ENCODE measurements at places on chromosomes 11 and 22.
A peak's percentile ranks its signal among the peaks of the same experiment; 100 is the strongest.

GRCh38 chr11:32893093-32893342 lies 407 bp downstream of the QSER1 start:
- no peak for DNase-seq
- no peak overlapping the region for H3K27ac ChIP-seq
- peak overlapping the region; percentile 97 for H3K4me3 ChIP-seq

DNA sequence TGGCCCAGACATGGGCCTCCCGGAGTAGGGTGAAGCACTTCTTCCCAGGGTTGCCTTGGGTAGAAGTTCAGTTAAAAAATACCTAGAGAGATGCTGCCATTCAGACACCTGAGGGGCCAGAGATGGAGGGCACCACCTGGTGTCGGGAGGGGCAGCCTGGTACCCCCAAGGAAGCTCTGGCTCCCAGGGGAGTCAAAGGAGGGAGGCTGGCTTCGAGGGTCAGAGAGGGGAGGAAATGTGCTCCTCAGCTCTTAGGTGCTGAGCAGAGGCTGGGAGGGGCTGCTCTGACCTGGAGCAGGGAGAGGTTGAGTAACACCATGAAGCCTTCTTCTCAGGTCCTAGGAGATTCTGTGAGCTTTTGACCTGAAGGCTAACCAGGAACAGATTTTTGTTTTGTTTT lies 1.1 kb downstream of the USP35 start:
- H3K4me1 ChIP-seq, result peaks cover 68% of the 10 kb centered on the region
- DNase-seq, result no peak
- H3K27ac ChIP-seq, result peak overlapping the region; percentile 73
- peaks cover 4% of the 10 kb centered on the region for H3K36me3 ChIP-seq
- H3K27me3 ChIP-seq, result no peaks in the 10 kb centered on the region

- no peaks in the 10 kb centered on the region for H3K36me3 ChIP-seq
- H3K27me3 ChIP-seq, result peaks cover 22% of the 10 kb centered on the region
- no peak for DNase-seq
- H3K4me1 ChIP-seq, result no peaks in the 10 kb centered on the region
- H3K27ac ChIP-seq, result no peak overlapping the region
These were observed 38.6 kb upstream of the MMP13 start for GRCh38 chr11:102994105-102994504.

GRCh38 chr11:129225190-129225589 lies 33.1 kb upstream of the ARHGAP32 start:
- H3K27ac ChIP-seq, result no peak overlapping the region
- no peak for DNase-seq
- H3K4me1 ChIP-seq, result no peaks in the 10 kb centered on the region
- H3K36me3 ChIP-seq, result peaks cover 15% of the 10 kb centered on the region
- peaks cover 2% of the 10 kb centered on the region for H3K27me3 ChIP-seq

- peaks cover 21% of the 10 kb centered on the region for H3K36me3 ChIP-seq
- H3K27ac ChIP-seq, result no peak overlapping the region
- H3K4me1 ChIP-seq, result peaks cover 31% of the 10 kb centered on the region
- no peaks in the 10 kb centered on the region for H3K27me3 ChIP-seq
These were observed 30.5 kb downstream of the YDJC start for GRCh38 chr22:21599053-21599893.

DNA sequence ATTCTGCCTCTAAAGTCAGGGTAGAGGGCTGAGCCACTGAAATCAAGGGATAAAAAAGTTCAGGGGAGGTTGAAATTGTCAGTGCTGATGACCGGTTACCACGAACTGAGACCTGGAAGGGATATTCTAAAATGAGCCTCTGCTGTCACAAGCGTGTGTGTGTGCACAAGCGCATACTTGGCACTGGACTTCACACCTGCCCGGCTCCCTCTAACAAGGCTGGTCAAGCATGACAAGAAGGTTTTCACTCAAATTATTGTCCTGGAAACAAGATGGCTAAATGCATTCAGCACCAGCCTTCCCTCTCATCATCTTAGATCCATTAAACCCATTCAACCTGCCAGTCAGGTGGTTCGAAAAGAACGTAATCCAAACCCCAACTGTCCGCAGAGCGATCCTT lies 54.8 kb upstream of the CECR2 start:
- no peak overlapping the region for H3K4me3 ChIP-seq
- no peaks in the 10 kb centered on the region for H3K36me3 ChIP-seq
- no peak for DNase-seq
- no peaks in the 10 kb centered on the region for H3K27me3 ChIP-seq
- no peaks in the 10 kb centered on the region for H3K4me1 ChIP-seq
- H3K27ac ChIP-seq, result no peak overlapping the region

- no peak for DNase-seq
- H3K36me3 ChIP-seq, result no peaks in the 10 kb centered on the region
- H3K27ac ChIP-seq, result no peak overlapping the region
These were observed 75.8 kb downstream of the GAB2 start for GRCh38 chr11:78341841-78342240.

DNA sequence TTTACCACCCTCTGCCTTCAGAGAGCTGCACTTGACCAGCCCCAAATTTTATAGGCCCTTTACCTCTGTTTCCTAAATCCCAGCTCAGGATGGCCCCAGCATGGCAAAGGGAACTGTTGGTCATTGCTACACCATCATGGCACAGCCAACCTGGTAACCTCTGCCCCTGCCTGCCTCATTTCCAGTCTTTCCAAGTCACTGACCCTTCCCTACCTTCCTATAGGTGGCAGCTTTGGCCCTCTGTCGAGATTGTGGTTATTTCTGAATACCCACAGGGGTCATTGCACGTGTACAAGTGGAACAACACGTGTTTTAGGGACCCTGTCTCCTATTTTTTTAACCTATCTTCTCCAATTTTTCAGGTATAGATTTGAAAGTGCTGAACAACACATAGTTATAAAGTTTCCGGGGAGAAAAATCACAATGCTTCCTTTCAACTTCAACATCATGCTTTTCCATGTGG lies 2.8 kb downstream of the GALNT18 start:
- no peak overlapping the region for H3K27ac ChIP-seq
- H3K4me3 ChIP-seq, result no peak overlapping the region
- peaks cover 49% of the 10 kb centered on the region for H3K27me3 ChIP-seq
- no peaks in the 10 kb centered on the region for H3K4me1 ChIP-seq
- peak; percentile 7 for DNase-seq
- H3K36me3 ChIP-seq, result no peaks in the 10 kb centered on the region

GRCh38 chr22:23225724-23226496 lies 45.6 kb downstream of the BCR start:
- H3K36me3 ChIP-seq, result peaks cover 32% of the 10 kb centered on the region
- peak overlapping the region; percentile 78 for H3K27ac ChIP-seq
- DNase-seq, result peak; percentile 73
- H3K4me1 ChIP-seq, result peaks cover 89% of the 10 kb centered on the region
- no peaks in the 10 kb centered on the region for H3K27me3 ChIP-seq
- H3K4me3 ChIP-seq, result peak overlapping the region; percentile 11

- peaks cover 2% of the 10 kb centered on the region for H3K27me3 ChIP-seq
- no peak overlapping the region for H3K27ac ChIP-seq
- H3K4me3 ChIP-seq, result no peak overlapping the region
- H3K4me1 ChIP-seq, result no peaks in the 10 kb centered on the region
These were observed 12.8 kb upstream of the IFTAP start for GRCh38 chr11:36581536-36581935.

- no peak overlapping the region for H3K27ac ChIP-seq
- H3K4me1 ChIP-seq, result no peaks in the 10 kb centered on the region
- no peaks in the 10 kb centered on the region for H3K27me3 ChIP-seq
- no peak overlapping the region for H3K4me3 ChIP-seq
These were observed 213.4 kb upstream of the SYN3 start for GRCh38 chr22:33271390-33272161.

DNA sequence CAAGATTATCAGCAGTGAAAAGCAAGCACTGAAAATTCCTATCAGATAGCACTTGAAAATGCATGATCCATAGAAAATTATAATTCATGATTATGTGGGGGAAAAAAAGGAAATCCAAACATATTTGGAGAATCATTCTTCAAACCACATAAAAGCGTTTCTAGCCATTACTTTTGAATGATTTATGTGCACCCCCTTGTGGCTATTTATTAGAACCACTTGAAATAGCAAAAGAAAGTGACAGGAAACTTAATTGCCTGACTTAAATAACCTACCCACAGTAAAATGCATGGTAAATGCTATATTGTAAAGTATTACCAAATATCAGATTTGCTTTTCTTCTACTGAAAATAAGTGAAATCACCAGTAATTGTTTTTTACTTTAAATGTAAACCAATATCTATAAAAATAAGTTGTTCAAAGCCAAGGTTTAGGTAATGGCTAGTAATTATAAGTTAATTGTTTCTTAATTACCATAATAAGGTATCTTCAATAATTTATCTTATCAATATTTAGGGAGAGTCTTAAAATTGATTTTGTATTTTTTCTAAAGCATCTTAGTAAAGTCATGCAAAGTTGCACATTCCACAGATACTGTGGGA lies 168.5 kb downstream of the ARHGAP42 start:
- H3K4me1 ChIP-seq, result no peaks in the 10 kb centered on the region
- H3K4me3 ChIP-seq, result no peak overlapping the region
- DNase-seq, result no peak
- H3K27ac ChIP-seq, result no peak overlapping the region
- no peaks in the 10 kb centered on the region for H3K36me3 ChIP-seq

DNA sequence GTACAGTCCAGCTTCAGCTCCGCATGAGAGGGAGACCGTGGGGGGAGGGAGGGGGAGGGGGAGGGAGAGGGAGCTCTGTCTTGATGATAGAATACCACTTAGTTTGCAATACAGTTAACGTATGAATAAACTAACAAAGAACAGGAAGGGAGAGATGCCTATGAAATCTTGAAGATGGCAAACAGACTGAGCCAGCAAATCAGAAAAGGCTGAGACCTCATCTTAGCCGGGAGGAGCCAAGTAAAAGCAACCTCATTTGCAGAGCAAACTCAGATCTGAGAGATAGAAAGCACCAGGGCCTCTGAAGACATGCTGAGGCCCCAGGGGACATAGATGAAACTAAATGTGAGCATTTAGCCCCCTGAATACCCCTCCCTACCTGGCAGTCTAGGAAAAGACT lies 23.0 kb downstream of the APLP2 start:
- no peaks in the 10 kb centered on the region for H3K36me3 ChIP-seq
- no peaks in the 10 kb centered on the region for H3K27me3 ChIP-seq
- no peak overlapping the region for H3K27ac ChIP-seq
- no peaks in the 10 kb centered on the region for H3K4me1 ChIP-seq
- H3K4me3 ChIP-seq, result no peak overlapping the region
- no peak for DNase-seq

GRCh38 chr11:37108436-37109285 lies 510.6 kb upstream of the RAG2 start:
- H3K36me3 ChIP-seq, result no peaks in the 10 kb centered on the region
- H3K4me3 ChIP-seq, result no peak overlapping the region
- DNase-seq, result no peak
- no peaks in the 10 kb centered on the region for H3K27me3 ChIP-seq

DNA sequence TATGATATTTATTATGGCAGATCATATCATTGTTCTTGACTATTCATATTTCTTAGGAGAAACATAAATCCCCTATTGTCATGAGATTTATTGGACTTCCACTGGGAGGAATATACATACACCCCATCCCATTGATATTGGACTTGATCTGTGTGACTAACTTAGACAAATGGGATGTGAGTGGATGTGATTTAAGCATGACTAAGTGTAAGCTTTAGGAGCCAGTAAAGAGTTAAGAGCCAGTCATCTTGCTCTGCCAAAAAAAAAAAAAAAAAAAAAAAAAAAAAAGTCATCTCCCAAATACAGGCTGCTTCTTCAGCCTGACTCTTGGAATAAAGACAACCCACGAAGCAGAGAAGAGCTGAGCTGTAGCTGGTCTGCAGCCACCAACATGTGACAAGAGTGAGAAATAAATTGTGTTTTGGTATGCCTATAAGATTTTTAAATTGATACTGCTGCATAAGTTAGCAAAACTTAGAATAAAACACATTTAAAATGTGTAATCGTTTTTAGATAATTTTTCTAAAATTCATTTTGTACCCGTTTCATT lies 595.0 kb upstream of the LRRC4C start:
- H3K36me3 ChIP-seq, result no peaks in the 10 kb centered on the region
- no peak for DNase-seq
- H3K4me1 ChIP-seq, result no peaks in the 10 kb centered on the region
- H3K4me3 ChIP-seq, result no peak overlapping the region

- no peaks in the 10 kb centered on the region for H3K27me3 ChIP-seq
- peaks cover 2% of the 10 kb centered on the region for H3K4me1 ChIP-seq
- peak; percentile 78 for DNase-seq
- peaks cover 22% of the 10 kb centered on the region for H3K36me3 ChIP-seq
- no peak overlapping the region for H3K4me3 ChIP-seq
- no peak overlapping the region for H3K27ac ChIP-seq
These were observed 11.1 kb downstream of the POLR3H start for GRCh38 chr22:41532908-41533825.

GRCh38 chr11:110362971-110363509 lies 66.6 kb upstream of the RDX start:
- H3K27ac ChIP-seq, result no peak overlapping the region
- H3K4me3 ChIP-seq, result no peak overlapping the region
- DNase-seq, result no peak
- H3K36me3 ChIP-seq, result no peaks in the 10 kb centered on the region
- H3K4me1 ChIP-seq, result peaks cover 8% of the 10 kb centered on the region

GRCh38 chr11:125378083-125378482 lies 118.0 kb downstream of the FEZ1 start:
- no peak for DNase-seq
- no peaks in the 10 kb centered on the region for H3K36me3 ChIP-seq
- no peak overlapping the region for H3K27ac ChIP-seq
- peaks cover 27% of the 10 kb centered on the region for H3K27me3 ChIP-seq

- no peak for DNase-seq
- peaks cover 17% of the 10 kb centered on the region for H3K4me1 ChIP-seq
- H3K27me3 ChIP-seq, result no peaks in the 10 kb centered on the region
- H3K27ac ChIP-seq, result no peak overlapping the region
- H3K36me3 ChIP-seq, result no peaks in the 10 kb centered on the region
These were observed 43.0 kb downstream of the MMP20 start for GRCh38 chr11:102582140-102582539.

GRCh38 chr22:43239193-43239780 lies 52.4 kb upstream of the TTLL12 start:
- no peaks in the 10 kb centered on the region for H3K36me3 ChIP-seq
- H3K4me1 ChIP-seq, result no peaks in the 10 kb centered on the region
- DNase-seq, result no peak
- H3K4me3 ChIP-seq, result no peak overlapping the region
- H3K27ac ChIP-seq, result no peak overlapping the region
